Skin of body (tissue), 3 donors: ENCODE measurements at places on chromosomes 3 and 15. TPM values are rescaled to one million over a fixed set of nuclear protein-coding genes. Genes with fewer than 3 reads are reported as not detected.

The SLCO3A1 gene
- total RNA-seq, result 10.6 TPM

The CLK3 gene
- 41.1 TPM for total RNA-seq

The KLHL40 gene
- total RNA-seq, result 13.4 TPM

The CHDH gene
- 0.99 TPM for total RNA-seq

The ABHD10 gene
- 46.2 TPM for total RNA-seq

The XCR1 gene
- total RNA-seq, result 0.39 TPM

The ITPR1 gene
- 30.4 TPM for total RNA-seq

The RHCG gene
- total RNA-seq, result 13.3 TPM

The FBXL22 gene
- 1.9 TPM for total RNA-seq

The GUCA1C gene
- total RNA-seq, result not detected

The METTL6 gene
- 24.9 TPM for total RNA-seq

The CELF6 gene
- total RNA-seq, result 1.3 TPM

The NEIL1 gene
- total RNA-seq, result 14.7 TPM

The GOLGA8S gene
- 0.10 TPM for total RNA-seq

The CYP1A2 gene
- 0.10 TPM for total RNA-seq

The SLC15A2 gene
- total RNA-seq, result 7.7 TPM

The SNTN gene
- total RNA-seq, result not detected

The NDUFB4 gene
- total RNA-seq, result 33.8 TPM

The TERB2 gene
- total RNA-seq, result not detected

The IGSF10 gene
- total RNA-seq, result 61.5 TPM

The CA12 gene
- 4.3 TPM for total RNA-seq

The GOLGA6L4 gene
- total RNA-seq, result 2.9 TPM

The SPINK8 gene
- total RNA-seq, result not detected

The ZPLD1 gene
- total RNA-seq, result 0.10 TPM

The TRIM59 gene
- 17.1 TPM for total RNA-seq

The APOD gene
- total RNA-seq, result 24.9 TPM

The FRMD5 gene
- total RNA-seq, result 0.69 TPM
